Foreskin melanocyte (primary cell): ENCODE measurements at places on chromosomes 11 and 22.

GRCh38 chr11:27296497-27296896, 66.5 kb downstream of the CCDC34 start:
- DNase-seq = no peak

- DNase-seq = no peak
Measured at GRCh38 chr11:72721689-72722049, 30.5 kb downstream of the ARAP1 start.

- no peak for DNase-seq
Measured at GRCh38 chr22:23163665-23164064, 16.6 kb upstream of the BCR start.

GRCh38 chr11:3202759-3203158, 15.9 kb downstream of the MRGPRG start:
- DNase-seq = no peak

GRCh38 chr11:60798631-60799030, 13.5 kb downstream of the MS4A10 start:
- no peak for DNase-seq

DNA sequence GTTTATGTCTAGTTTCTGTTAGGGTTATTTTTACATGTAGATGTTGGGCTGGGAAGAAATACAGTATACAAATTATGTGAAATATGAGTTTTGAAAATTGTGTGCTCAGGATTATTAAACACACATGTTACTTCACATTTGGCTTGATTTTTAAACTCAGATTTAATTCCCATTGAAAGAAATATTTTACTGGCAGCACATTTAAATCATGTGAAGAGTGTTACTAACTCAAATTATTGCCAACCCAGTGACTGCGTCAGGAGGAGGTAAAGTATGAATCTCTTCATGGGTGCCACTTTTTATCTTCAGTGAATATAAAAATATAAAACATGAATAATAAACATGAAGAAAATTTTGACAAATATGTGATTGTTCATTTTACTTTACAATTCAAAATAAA, 457.5 kb upstream of the CCDC179 start:
- no peak for DNase-seq

DNA sequence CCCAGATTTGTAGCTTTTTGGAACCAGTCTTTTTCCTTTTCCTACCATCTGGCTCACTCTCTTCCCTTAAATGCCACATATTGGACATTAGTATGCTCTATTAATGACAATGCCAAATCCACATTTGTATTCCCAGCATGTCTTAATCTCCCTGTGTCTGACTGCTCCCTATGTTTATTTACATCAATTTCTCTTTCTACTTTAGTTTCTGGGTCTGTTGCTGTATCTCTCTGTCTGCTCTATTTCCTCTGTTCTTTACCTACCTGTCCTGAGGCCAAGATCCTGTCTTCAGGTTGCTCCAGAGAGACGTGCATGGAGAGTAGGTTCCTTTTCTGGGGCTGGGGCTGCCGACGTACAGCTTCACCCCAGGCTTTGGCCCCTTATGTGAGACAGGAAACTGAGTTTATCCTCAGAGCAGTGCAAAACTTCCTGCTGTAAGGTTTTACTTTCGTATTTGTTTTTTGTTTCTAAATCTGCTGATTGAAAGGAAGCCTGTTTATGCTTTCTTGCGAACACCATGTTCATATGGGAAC, 25.6 kb downstream of the OR2AG2 start:
- no peak for DNase-seq

DNA sequence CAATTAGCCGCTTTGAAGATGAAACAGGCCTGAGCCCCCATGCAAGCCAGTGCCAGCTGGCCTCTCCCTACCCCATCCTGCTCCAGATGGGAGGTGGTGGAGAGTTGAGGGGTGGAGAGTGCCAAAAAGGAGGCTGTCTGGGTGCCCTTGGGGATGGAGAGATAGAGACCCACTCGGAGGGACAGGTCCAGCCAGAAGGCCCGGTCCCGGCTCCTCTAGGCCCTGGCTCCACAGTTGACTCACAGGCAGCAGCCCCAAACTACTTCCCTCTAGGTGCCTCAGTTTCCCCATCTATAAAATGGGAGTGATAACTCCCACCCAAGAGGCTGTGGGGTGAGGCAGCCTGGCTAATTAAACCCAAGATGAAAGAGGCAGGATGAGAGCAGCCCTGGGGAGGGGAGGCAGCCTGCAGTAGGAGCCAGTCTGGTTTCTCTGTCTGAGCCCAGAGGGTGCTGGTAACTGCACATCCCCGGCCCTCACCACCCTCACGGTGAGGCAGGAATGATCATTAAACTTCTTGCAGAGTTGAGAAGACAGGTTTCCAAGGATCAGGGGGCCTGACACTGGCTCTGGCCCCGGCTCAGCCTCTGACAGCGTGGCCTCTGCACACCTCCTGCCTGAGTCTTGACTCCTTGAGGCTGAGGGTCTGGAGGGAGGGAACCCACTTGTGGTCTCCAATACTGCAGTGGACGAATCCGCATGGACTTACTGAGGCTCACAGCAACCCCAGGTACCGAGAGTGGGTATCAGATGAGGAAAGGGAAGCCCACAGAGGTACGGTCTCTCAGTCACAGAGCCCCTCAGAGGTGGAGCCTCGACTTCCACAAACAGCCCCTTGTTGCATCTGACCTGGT, 1.4 kb upstream of the AP5B1 start:
- no peak for DNase-seq

DNA sequence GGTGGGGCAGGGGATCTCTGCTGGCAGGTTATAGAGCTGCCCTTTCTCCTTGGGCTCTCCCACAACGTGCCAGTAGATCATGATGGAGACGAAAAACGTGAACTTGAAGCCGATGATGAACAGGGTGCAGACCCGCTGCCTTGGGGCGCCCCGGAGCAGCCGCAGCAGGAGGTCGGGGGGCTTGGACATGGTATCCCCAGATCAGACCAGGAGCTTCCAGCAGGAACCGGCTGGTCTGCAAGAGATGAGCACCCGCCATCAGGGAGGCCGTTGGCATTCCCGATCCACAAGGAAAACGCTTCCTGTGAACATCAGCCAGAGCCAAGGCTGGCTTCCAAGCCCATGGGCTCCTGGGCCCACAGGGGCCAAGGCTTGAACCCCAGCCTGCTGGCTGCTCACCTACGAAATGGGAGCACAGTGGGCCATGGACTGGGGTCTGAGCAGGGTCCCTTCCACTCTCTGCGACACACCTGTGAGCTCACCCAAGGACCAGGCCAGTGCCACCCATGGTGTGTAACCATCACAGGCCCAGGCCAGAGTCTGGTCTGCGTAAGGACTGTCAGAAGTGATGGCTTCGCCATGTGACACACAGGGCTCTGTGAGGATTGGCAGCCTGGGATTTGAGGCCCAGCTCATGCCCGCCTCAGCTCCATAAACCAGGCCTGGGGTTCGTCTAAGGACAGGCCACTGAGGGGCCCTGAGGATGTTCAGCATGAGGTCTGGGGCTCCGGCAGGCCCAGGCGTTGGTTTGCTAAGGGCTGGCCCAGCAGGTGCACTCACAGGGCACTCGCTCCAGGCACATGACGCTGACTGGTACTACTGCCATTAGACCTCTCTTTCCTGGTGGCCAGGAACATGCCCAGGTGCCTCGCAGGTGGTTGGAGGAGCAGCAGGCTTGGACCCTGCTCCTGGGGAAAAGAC, 26.6 kb downstream of the A4GALT start:
- no peak for DNase-seq

- DNase-seq = no peak
Measured at GRCh38 chr11:61870541-61871031, 20.8 kb downstream of the FADS3 start.

- peak; percentile 85 for DNase-seq
Measured at GRCh38 chr22:37933711-37934376, 19.6 kb downstream of the C22orf23 start.

DNA sequence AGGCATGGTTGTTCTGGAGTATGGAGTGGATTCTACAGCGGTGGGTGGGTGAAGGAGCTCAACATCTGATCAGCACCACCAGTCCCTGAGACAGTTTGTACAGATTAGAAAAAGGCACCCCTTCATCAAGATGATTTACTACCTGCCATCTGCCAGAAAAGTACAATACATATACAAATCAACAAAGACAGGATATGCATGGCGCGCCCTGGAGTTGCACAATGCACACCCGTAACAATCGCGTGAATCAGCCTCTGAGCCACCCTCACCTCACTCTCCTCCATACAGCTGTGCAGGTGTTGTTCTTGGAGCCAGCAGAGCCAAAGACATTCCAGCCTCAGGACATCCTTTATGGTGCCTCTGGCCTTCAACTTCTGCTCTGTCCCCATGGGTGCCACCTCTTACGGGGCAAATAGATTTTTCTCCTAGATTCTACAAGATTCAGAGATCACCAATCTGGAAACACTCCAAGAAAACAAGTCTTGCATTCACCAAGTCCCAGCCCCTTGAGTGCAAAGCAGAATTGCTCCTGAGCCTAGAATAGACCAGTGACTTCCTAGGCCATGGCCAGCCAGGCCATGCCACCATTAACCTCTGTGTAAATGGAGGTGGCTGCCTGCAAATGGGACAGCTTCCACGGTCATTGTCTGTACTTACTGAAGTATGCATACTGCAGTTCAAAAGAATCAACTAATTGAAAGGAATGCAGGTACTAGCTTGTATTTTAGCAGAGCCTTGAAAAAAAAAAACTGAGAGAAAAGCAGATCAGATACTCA, 490.9 kb downstream of the SOX6 start:
- DNase-seq = no peak

- DNase-seq = peak; percentile 31
Measured at GRCh38 chr11:108859510-108859909, 194.6 kb downstream of the DDX10 start.

DNA sequence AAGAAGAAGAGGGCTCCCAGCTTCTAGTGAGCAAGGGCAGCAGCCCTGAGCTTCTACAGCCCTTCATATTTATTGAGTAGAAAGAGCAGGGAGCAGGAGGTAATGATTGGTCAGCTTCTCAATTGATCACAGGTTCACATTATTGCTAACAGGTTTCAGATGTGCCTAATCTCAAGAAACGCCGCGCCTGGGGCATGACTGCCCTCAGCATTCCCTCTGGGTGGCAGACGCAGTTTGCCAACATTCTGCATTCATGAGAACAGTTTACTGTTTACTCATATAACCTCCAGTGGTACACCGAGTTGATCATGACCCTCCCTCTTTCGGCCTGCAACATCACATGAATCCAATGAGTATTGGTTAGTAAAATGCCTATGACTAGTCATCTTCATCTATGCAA, 4.7 kb upstream of the ZNF74 start:
- DNase-seq = no peak

GRCh38 chr11:82045748-82046457, 687.8 kb downstream of the FAM181B start:
- DNase-seq = no peak

DNA sequence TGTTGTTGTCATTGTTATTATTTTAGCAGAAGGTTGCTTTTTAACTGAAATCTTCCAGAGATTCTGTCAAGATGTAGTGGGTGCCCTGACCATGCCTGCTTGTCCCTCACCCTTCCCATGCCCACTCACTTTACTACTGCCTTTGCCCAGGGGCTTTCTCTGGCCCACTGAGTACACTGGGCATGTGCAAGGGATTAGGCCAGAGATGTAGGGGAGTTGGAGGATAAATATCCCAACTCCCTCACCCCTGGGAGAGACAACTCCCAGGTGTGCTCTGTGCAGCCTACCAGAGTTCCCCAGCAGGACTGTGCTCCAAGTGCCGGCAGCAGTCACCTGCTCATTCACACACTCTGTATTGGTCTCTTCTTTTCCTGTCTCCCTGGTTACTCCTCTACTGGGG, 559.1 kb downstream of the MIAT start:
- no peak for DNase-seq

DNA sequence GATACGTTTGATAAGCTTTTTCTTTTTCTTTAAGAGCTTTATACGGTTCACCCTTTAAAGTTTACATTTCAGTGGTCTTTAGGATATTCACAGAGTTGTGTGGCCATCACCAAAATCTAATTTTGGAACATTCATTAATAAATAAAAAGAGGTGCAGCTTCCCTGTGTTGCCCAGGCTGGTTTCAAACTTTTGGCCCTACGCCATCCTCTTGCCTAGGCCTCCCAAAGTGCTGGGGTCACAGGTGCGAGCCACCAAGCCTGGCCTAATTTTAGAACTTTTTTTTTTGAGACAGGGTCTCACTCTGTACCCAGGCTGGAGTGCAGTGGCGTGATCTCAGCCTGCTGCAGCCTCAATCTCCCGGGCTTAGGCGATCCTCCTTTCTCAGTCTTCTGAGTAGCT, 30.6 kb downstream of the MED15 start:
- DNase-seq = no peak

DNA sequence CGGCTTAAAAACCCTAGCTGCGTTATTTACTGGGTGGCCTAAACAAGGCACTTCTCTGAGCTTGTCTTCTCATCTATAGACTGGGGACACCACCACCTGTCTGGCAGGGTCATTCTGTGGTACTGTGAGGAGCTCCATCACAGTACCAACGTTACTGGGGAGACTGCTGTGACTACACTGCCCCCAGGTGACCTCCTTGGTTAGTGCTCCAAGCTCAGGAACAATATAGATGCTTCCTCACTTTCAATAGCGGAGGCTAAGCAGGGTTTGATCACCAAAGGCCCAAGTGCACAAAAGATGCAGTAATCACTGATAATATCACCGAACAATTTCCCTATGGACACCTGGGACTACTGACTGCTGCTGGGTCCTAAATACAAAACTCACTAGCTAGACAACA, 18.8 kb downstream of the PRPF19 start:
- DNase-seq = no peak

DNA sequence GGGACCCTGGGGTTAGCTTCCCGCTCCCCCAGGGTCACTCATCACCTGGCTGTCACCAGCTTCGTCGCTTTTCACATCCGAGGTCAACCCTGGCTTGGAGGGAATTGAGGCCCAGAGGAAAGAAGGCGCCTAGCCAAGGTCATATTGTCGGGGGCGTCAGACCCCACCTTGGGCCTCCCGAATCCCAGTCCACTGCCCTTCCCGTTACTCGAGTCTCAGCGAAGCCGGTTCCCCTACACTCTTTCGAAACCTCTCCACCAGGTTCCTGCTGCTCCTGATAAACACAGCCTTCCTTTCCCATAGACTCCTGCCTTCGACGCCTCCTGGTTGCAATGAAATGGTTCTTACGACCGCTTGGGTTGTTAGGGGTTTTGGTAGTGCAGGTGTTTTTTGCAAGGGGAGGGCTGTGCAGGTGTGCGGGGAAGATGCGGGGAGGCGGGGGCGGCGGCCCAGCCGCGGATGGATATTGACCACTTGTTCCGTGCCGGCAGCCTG, 642 bp downstream of the NAA40 start:
- DNase-seq = no peak

- no peak for DNase-seq
Measured at GRCh38 chr11:91653079-91653754, 571.4 kb upstream of the FAT3 start.

DNA sequence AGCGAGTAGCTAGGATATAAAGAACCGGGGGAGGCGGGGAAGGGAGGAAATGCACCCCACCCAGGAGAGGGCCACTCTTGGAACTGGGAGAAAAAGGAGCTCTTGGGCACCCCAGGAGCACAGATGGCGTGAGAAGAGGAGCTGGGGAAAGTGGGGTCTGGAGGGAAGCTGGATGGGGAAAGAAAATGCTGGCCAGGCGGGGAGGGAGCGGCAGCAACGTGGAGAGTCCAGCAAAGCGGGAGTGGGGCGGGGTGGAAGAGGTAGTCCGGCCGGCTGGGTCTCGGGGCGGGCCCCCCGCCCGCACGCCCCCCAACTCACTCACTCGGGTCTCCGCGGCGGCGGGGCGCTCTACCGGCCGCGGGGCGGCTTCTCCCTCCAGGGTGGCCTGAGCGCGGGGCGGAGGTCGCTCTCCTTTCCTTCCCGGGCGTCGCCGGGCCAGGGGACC, 522 bp downstream of the TOB2 start:
- DNase-seq = no peak

GRCh38 chr11:77201991-77202841, 74.2 kb downstream of the MYO7A start:
- no peak for DNase-seq

GRCh38 chr11:9922806-9923205, 258.9 kb downstream of the SWAP70 start:
- peak; percentile 56 for DNase-seq
